ENCODE measurements at places on chromosomes 2 and 18.

- no peak for DNase-seq
These were observed 1.5 kb upstream of the OST4 start for GRCh38 chr2:27072920-27073319.

DNA sequence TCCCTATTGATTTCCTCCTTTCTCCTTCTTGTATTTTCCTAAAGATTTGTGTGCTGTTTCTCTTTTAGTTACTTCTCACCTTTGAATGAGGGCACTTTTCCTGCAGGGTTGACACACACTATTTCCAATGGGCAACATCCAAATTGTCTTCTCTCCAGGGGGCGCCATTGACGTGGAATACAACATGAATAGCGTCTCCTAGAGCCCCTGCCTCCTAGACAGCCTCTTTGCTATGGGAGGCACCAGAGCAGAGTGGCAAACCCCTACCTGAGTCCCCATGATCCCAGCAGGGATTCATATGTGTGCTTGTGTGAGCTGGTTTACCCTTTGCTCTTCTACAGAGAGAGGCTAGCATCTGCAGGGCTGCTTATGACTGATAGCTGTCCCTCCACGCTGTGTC lies 61.3 kb upstream of the ITSN2 start:
- DNase-seq, result no peak

DNA sequence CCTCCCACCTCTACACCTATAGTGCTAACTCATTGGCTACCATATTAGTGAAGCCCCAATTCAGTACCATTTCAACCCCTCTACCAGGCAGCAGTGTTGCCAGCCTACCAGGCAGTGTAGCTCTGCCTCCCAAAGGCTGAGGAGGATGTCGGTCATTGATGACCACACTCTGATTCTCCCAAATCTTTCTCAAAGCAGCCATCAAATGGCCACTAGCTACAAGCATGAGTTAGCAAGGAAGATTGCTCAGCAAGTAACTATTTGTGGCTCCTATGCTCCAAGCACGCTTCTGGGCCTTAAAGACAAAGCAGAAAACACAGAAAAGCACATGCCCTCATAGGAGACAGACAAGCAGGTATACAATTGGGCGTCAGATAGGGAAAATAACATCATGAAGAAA lies 42.7 kb upstream of the AFF3 start:
- DNase-seq, result no peak

DNA sequence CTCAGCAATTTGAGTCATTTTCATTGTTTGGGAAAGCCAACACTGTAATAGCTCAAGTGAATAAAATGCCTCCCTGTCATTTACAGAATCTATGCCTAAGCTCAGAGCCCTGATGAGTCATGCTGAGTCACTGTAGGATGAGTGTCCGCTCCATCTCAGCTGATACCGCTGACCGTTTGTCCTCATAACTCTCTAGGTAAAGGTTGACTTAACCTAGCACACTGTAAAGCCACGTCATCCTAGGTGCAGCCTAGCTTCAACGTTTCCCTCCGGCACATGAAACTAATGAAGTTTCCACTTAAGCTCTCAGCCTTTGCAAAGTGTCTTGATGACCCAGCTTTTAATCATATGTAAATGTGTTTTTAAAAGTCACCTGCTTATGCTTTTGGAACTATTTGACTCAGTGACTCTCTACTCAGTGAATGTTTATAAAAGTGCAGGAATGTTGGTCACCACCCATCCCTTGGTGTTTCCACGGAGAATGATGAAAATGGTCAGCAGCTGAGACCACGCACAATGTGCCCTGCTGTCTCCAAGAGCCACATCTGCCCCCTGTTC lies 154.0 kb downstream of the PMAIP1 start:
- DNase-seq, result peak; percentile 98
